ENCODE measurements at places on chromosomes 2 and 18.

DNA sequence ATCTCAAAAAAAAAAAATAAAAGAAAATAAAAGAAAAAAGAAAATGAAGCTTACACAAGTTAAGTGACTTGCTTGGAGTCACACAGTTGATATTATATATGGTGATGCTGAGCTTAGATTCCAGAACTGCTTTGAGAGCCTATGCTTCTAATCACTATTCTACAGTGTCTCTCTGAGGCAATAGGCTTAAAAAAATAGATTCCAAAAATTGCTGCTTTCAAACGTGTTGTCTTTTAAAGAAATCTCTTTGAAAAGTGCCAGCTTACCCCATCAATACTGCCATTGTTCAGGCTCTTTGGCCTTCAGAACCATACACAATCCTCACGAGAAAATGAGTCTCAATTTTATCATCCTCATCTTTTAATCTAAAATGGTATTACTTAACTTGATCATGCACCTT is 102.6 kb downstream of the CDK15 start:
- DNase-seq = no peak

- DNase-seq = no peak
These were observed 67.5 kb upstream of the ATG16L1 start for GRCh38 chr2:233183869-233184418.

DNA sequence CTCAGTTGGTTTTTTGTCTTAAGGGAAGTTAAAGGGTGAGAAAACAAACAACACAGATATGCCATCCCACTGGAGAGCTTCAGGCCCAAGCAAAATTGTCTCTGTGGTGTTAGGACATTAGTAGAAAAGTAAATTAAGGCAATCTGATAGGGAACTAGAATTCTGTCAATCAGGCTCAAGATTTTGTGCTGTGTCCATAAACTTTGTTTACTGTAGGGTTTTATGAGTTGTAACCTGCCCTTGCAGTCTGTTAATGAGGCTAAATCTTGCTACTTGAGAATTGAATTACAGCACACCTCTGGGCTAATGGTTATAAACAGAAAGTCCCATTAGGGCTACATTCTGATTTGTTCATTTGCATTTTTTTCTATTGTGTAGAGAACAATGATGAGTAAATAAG is 78.0 kb upstream of the OTX1 start:
- DNase-seq = no peak

GRCh38 chr2:162013514-162014475 is 60.2 kb downstream of the DPP4 start:
- DNase-seq = no peak

GRCh38 chr2:121200419-121201315 is 84.3 kb downstream of the TFCP2L1 start:
- no peak for DNase-seq

- no peak for DNase-seq
These were observed 366.9 kb upstream of the HNRNPA3 start for GRCh38 chr2:176845718-176846117.

- DNase-seq = no peak
These were observed 6.1 kb upstream of the INO80B start for GRCh38 chr2:74448771-74449170.

- DNase-seq = peak; percentile 85
These were observed 238.2 kb upstream of the RBBP8 start for GRCh38 chr18:22694954-22695353.

GRCh38 chr2:96157649-96158553 is 12.7 kb upstream of the DUSP2 start:
- no peak for DNase-seq

- peak; percentile 15 for DNase-seq
These were observed 24.5 kb upstream of the KCNE4 start for GRCh38 chr2:223027442-223027841.

DNA sequence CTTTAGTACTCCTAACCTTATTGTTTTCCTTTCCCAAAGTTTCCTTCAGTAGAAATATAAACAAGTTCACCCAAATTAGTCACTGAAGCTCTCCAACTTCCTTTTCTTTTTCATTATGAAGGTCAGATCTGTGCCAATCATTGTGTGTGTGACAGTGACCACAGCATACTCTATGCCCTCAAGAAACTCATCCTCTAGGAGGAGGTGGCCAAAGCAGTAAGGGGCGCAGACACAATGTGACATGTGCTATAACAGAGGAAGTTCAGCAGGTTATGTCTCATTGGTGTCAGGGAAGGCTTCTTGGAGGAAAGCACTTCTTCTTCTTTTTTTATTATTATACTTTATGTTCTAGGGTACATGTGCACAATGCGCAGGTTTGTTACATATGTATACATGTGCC is 60.0 kb upstream of the PSME4 start:
- DNase-seq = no peak

- no peak for DNase-seq
These were observed 6.5 kb downstream of the NBAS start for GRCh38 chr2:15554525-15555218.

DNA sequence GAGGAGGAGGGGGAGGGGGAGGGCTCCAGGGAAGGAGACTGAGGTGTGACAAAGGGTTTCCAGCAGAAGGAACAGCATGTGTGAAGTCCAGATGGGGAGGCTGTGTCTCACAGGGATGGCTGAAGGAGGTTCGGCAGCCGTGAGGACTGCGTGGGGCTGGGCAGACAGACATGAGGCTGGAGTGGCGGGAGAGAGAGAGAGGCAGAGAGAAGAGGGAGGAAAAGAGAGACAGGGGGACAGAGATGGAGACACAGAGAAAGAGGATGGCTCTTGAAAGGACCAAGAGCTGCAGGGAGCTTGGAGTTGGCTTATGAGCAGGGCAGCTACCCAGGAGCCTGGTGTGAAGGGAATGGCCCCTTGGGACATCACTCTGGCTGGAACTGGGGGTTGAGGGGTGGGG is 138.9 kb upstream of the ASB18 start:
- DNase-seq = no peak

- DNase-seq = peak; percentile 44
These were observed 38.6 kb downstream of the CYP1B1 start for GRCh38 chr2:38037325-38037724.

DNA sequence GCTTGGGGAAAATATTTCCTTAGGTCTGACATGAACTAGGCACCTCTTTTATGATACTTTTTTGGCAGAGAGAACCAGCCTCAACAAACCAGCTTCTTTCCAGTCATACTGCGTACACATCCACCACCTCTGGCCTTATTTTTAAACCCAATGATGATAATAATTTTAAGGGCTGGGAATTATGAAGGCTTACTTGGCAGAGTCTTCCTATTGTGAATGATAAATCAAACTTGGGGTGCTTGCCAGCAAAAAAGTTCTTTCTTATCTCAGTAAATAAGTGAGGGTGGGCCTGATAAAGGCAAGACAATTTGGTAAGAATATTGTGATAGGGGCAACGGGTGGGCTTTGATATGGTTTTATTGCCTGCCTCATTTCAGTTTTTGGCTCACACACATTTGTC is 1230.2 kb upstream of the ZEB2 start:
- no peak for DNase-seq

DNA sequence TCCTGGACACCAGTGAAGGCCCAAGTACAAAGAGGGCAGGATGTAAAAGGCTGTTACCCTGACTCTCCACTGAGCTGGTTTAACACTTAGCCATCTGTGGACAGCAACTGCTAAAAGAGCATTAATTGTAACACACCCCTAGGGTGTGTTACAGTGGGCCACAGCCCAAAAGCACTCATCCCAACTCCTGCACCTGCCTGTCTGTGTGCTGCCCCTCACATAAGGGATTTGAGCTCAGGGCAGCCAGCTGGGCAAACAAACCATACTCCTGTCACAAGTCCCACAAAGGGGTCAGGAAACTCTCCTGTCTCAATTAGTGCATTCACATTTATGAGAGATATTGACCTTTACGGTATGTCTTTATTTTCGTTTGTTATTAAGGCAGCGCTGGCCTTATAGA is 833.1 kb upstream of the NXPH2 start:
- DNase-seq = no peak

DNA sequence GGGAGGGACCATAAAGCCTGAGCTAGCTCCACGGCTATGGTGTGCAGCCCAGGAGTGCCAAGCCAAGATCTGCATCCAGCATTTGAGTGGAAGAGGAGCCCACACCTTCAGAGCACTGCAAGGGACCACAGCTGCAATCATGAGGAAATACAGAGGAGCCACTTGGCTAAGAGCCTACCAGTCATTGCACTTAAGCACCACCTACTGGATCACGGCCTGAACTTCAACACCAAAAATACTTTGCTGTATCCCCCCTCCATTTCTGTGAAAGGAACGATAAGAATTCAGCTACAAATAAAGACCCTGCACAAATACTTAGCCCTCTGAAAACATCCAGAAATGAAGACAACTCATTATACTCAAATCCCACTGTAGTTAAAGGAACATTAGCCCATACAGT is 545.3 kb downstream of the TSN start:
- DNase-seq = no peak

GRCh38 chr2:219056176-219056895 is 4.4 kb downstream of the IHH start:
- no peak for DNase-seq

DNA sequence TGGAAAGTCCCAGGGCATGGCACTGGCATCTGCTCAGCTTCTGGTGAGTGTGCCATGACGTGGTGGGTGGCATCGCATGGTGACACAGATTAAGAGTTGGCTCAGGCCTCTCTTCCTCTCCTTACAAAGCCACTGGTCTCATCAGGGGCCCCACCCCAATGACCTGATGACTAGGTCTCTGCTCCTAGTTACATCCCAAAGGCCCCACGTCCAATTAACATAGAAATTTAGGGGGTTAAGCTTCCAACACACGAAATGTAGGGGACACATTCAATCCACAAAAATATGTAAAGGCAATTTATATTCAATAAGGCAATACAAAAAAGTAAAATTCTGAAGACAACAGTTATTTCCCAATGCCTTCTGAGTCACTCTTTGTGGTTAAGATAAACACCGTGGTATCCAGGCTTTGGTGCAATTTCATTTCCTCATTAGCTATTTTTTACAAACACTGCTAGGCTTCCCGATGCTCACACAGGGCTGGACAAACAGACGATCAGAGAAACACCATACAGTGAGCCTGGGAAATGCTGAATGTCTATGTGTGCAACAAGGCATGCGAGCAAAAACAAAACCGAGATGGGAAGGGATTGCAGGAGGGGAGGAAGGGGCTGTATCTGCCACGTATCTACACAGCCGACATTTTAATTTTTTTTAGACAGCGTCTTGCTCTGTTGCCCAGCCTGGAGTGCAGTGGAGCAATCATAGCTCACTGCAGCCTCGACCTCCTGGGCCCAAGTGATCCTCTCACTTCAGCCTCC is 67.2 kb downstream of the MBP start:
- peak; percentile 78 for DNase-seq

DNA sequence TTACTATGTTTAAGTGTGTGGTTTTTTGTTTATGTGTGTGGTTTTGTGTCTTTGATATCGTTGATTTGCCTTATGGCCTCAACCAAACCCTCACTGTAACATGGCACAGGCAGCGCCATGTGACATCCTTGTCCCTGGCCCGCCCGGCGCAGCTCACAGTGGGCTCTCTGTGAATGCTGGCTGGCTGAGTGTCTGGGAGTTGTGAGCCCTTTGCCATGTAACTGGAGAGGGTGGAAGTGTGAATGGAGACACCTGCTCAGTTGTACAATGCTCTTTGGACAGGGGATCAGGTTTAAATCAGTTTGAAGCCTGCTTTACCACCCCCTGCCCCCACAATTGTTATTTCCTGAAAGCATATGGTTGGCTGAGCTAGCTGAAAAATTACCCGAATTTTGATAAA is 41.8 kb downstream of the TCF7L1 start:
- DNase-seq = no peak

- DNase-seq = no peak
These were observed 110.0 kb downstream of the ALK start for GRCh38 chr2:29811378-29811777.

DNA sequence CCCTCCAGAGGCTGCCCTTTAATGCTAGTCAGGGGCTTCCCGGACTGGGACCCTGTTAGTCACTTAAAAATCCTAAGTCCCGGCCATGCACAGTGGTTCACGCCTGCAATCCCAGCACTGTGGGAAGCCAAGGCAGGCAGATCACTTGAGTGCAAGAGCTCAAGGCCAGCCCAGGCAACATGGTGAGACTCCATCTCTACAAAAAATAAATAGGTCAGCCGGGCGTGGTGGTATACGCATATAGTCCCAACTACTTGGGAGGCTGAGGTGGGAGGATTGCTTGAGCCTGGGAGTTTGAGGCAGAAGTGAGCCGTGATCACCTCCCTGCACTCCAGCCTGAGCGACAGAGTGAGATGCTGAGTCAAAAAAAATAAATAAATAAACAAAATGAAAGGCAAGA is 17.2 kb upstream of the KCNG2 start:
- DNase-seq = no peak

- DNase-seq = no peak
These were observed 172.5 kb downstream of the NCK2 start for GRCh38 chr2:105917226-105917625.

DNA sequence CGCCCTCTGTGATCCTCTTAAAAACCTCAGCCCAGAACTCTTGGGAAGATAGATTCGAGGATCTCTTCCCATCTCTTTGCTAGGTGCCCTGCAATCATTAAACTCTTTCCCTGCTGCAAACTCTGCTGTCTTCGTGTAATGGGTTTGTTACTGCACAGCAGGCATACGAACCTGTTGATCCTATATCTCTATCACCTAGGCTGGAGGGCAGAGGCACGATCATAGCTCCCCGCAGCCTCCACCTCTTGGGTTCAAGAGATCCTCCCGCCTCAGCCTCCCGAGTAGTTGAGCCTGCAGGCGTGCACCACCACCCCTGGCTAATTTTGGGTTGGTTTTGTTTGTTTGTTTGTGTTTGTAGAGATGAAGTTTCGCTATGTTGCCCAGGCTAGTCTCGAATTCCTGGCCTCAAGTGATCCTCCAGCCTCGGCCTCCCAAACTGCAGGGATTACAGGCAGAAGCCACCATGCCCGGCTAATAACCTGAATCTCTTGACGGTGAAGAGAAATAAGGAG is 493 bp upstream of the BBS5 start:
- DNase-seq = no peak

- DNase-seq = no peak
These were observed 864 bp upstream of the XPO1 start for GRCh38 chr2:61538920-61539520.

GRCh38 chr2:118657466-118657865 is 190.0 kb downstream of the EN1 start:
- no peak for DNase-seq

DNA sequence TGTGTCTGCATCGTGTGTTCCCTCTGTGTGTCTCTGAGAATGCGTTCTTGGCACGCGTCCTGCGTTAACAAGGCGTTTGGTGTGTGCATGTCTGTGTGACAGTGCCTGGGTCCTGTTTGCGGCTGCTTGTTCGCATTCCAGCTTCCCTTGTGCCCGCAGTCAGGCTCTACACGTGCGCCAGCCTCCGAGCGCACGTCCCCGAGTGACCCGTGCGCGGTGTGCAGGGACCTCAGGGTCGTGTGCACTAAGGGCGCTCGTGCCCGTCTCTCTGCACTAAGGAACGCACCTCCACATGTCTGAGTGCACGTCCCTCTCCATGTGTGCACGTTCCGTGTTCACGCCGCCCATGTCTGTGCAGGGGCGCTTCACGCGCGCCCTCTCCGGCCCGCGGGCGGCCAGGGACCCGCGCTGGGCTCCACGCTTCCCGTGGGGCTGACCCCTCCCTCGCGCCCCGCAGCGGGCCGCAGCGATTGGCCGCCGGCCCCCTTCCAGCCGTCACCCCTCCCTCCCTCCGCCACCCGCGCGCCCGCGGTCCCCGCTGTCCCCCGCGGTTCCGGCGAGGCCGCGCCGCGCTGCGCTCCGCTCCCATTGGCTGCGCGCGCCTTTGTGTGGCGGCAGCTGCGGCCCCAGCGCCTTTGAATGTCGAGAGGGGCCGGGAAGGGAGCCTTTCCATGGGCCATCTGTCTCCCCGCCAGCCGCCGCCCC is 229.4 kb downstream of the HAUS1 start:
- DNase-seq = no peak

GRCh38 chr2:54634564-54635511 is 88.6 kb upstream of the EML6 start:
- peak; percentile 66 for DNase-seq
